Stimulated activated CD8-positive, alpha-beta memory T cell treated with anti-CD3 and anti-CD28 coated beads, Interleukin-4, amount 100 ng/mL, for 24 hours (primary cell): ENCODE measurements at places on chromosomes 1 and 21.

GRCh38 chr1:30732277-30732996, 9.1 kb upstream of the MATN1 start:
- no peak for DNase-seq

- no peak for DNase-seq
Observed at GRCh38 chr1:61157468-61157987, 75.2 kb downstream of the NFIA start.

GRCh38 chr21:34865400-34866241, 183.5 kb downstream of the RUNX1 start:
- no peak for DNase-seq

DNA sequence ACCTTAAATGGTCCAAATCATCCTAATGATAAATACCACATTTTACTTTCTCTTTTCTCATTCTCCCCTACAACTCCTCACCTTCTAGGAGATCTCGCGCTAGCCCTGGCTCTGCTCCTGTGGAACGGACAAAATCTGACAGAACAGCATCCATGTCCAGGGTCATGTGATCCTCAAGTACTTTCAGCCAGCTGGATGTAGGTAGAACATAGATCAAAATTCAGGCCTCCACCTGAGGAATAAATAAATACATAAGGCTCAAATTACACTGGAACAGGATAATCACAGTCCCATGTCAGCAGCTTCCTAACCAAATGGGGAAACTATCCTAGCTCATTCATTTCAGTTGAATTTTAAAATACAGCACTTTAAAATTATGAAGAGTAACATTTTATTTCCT, 33.2 kb downstream of the OTUD7B start:
- DNase-seq, result no peak
